Activated CD8-positive, alpha-beta T cell treated with anti-CD3 and anti-CD28 coated beads, Interleukin-2, amount 10 ng/mL, durations not matched to agents 7 days and 5 days (primary cell): ENCODE measurements at places on chromosomes 1 and 21.
A peak's percentile ranks its signal among the peaks of the same experiment; 100 is the strongest.

- H3K4me1 ChIP-seq, result no peaks in the 10 kb centered on the region
- H3K36me3 ChIP-seq, result peaks cover 9% of the 10 kb centered on the region
- peaks cover 66% of the 10 kb centered on the region for H3K27me3 ChIP-seq
- H3K27ac ChIP-seq, result no peak overlapping the region
- DNase-seq, result peak; percentile 10
Measured at GRCh38 chr21:44701023-44701400, 4.0 kb downstream of the KRTAP10-12 start.

DNA sequence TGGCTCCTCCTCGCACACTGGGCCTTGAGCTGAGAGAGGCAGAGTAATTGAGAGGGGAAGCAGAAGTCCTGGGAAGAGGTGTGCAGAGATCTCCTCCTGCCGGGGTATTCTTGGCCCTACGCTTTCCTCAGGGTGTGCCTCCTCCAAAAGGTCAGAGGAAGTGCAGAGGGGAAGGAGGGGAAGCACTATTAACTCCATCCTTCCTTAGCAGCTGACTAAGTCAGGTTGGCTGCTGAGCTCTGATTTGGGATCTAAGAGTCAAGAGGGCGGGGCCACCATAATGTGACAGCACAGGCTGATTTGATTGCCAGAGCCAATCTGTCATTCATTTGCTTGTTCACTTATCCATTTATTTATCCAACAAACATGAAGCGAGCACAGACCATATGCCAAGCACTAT lies 12.3 kb downstream of the ATP2B4 start:
- H3K4me1 ChIP-seq, result peaks cover 41% of the 10 kb centered on the region
- no peak overlapping the region for H3K4me3 ChIP-seq
- peak overlapping the region; percentile 12 for H3K27ac ChIP-seq
- H3K36me3 ChIP-seq, result peaks cover 70% of the 10 kb centered on the region

GRCh38 chr1:184634296-184634695 lies 120.4 kb downstream of the EDEM3 start:
- H3K36me3 ChIP-seq, result no peaks in the 10 kb centered on the region
- H3K27ac ChIP-seq, result no peak overlapping the region
- no peak for DNase-seq
- H3K4me3 ChIP-seq, result no peak overlapping the region
- no peaks in the 10 kb centered on the region for H3K4me1 ChIP-seq
- peaks cover 7% of the 10 kb centered on the region for H3K27me3 ChIP-seq

- H3K4me3 ChIP-seq, result no peak overlapping the region
- no peak overlapping the region for H3K27ac ChIP-seq
- no peaks in the 10 kb centered on the region for H3K27me3 ChIP-seq
- H3K4me1 ChIP-seq, result no peaks in the 10 kb centered on the region
- DNase-seq, result no peak
- no peaks in the 10 kb centered on the region for H3K36me3 ChIP-seq
Measured at GRCh38 chr1:210746024-210746731, 387.8 kb downstream of the KCNH1 start.

DNA sequence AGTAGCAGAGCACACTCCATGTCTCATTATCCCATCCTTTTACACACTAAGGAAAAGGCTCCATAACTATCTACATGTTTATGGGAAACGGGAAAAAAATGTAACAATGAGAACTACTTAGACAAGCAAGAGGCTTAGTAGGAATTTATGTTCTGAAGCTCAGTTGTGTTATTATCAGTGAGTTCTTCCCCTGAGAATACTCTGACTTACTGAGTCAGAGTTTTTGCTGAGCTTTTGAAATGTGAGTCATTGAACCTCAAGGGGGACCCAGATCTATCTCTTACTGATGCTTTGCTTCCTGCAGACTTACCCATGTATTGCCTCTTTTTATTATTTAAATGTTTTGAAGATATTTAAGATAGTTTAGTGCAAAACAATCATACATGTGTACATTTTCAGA lies 20.1 kb downstream of the CFHR5 start:
- H3K27me3 ChIP-seq, result no peaks in the 10 kb centered on the region
- H3K36me3 ChIP-seq, result no peaks in the 10 kb centered on the region
- H3K4me3 ChIP-seq, result no peak overlapping the region
- H3K4me1 ChIP-seq, result no peaks in the 10 kb centered on the region

- no peaks in the 10 kb centered on the region for H3K36me3 ChIP-seq
- DNase-seq, result peak; percentile 77
- peaks cover 2% of the 10 kb centered on the region for H3K4me1 ChIP-seq
- peaks cover 7% of the 10 kb centered on the region for H3K27me3 ChIP-seq
- no peak overlapping the region for H3K27ac ChIP-seq
- H3K4me3 ChIP-seq, result no peak overlapping the region
Measured at GRCh38 chr1:39091845-39092645, 65.9 kb downstream of the NDUFS5 start.

GRCh38 chr1:119485201-119485600 lies 21.8 kb upstream of the HSD3B1 start:
- no peak for DNase-seq
- peaks cover 3% of the 10 kb centered on the region for H3K27me3 ChIP-seq
- H3K4me3 ChIP-seq, result no peak overlapping the region
- no peaks in the 10 kb centered on the region for H3K36me3 ChIP-seq
